ENCODE measurements at places on chromosomes 1 and 21.

DNA sequence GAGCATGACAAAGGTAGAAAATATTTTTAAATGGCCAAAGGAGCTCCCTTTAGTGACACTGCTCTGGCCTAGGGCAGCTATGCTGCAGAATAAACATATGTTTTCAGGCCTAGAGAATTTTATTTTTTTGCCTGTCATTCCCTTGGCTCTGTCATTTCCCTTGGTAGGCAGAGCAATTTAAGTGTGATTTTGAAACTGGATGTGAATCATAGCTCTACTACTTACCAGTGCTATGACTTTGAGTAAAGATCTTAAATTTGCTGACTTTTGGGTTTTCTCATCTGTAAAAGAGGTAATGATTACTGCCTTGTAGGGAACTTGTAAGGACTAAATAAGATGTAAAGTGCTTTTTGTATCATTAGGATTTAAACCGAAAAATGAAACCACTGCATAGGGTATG lies 189.0 kb upstream of the ZRANB2 start:
- DNase-seq, result no peak

DNA sequence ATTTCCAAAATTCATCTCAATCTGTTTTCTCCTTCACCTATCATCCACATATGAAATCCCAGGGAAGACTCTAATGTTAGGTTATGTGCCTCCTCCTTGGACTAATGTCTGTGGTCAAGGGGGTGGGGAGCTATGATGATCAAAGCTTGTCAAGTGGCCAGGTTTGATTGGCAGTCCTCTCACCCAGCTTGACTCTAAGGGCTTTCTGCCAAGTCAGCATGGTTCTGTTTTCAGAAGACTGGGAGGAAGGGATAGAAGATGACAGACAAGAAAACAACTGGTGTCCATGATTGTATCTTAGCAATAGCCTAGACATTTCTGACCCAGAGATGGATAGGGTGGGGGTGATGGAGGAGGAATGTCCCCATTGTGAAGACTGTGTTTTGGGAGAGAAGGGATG lies 9.1 kb upstream of the THEM5 start:
- DNase-seq, result no peak

- no peak for DNase-seq
Observed at GRCh38 chr1:10967090-10967489, 45.4 kb upstream of the TARDBP start.

GRCh38 chr1:28871631-28872401 lies 42.6 kb upstream of the EPB41 start:
- DNase-seq, result no peak

GRCh38 chr1:46448109-46448911 lies 41.3 kb upstream of the DMBX1 start:
- no peak for DNase-seq

GRCh38 chr1:24124980-24125379 lies 13.0 kb upstream of the MYOM3 start:
- DNase-seq, result no peak

- no peak for DNase-seq
Observed at GRCh38 chr1:73755649-73756048, 442.3 kb downstream of the LRRIQ3 start.

DNA sequence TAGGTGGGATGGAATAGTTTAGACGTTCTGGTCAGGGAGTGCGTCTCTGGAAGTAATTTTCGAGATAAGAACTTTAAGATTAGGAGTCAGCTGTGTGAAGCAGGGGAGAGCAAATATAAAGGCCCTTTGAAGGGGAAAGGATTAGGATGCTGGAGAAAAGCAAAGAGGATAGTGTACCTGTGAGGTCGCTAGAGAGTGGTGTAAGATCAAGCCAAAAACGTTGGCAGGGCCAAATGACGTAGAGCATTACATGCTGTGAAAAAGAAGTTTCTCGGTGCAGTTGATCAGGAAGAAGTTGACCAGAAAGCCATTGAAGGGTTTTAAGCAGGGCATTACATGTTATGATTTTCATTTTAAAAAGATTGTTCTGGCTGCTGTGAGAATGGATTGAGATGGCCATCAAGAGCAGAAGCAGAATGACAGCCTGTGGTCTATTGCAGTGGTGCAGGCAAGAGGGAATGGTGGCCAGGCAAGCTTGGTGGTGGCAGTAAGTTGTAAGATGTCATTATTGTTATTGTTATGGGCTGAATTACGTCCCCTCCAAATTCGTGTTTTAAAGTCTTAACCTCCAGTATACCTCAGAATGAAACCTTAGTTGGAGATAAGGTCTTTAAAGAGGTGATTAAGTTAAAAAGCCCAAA lies 113.6 kb upstream of the KIF26B start:
- DNase-seq, result no peak

GRCh38 chr1:159079525-159079924 lies 3.0 kb upstream of the AIM2 start:
- no peak for DNase-seq

DNA sequence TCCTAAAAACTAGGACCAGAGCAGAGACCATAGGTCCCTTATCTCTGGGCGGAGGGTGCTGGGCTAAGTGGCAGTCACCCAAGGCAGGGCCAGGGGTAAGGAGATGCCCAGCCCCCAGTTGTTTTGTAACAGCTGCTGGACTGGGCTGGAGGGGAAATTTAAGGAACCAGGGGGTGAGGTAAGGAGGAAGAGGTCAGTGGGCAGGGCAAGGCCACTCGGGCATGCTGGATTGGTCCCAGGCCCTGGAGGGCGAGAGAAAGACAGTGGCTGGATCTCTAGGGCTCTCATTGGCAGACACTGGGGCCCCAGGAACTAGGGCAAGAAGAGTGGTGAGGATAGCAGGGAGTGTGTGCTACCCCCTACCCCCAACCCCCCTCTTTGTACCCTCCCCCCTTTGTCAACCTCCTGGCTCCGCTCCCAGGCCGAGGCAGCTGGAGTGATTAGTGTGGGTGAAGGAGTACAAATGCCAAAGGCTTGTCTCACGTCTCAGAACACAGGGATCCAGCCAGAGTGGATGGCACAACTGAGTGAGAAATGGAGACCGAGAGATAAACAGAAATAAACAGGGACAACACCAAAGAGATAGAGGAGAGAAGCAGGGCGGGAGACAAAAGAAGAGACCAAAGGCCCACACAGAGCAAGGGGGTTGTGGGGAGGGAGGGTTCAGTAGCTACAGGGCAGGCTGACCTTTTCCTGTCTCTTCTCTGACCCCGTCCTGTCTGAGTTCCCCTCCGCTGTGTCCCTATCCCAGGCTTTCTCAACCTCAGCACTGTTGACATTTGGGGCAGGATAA lies 20.5 kb upstream of the THRAP3 start:
- DNase-seq, result no peak

- DNase-seq, result no peak
Observed at GRCh38 chr1:234963180-234963903, 165.3 kb downstream of the TOMM20 start.

GRCh38 chr1:152965853-152966252 lies 4.6 kb upstream of the SPRR4 start:
- no peak for DNase-seq

DNA sequence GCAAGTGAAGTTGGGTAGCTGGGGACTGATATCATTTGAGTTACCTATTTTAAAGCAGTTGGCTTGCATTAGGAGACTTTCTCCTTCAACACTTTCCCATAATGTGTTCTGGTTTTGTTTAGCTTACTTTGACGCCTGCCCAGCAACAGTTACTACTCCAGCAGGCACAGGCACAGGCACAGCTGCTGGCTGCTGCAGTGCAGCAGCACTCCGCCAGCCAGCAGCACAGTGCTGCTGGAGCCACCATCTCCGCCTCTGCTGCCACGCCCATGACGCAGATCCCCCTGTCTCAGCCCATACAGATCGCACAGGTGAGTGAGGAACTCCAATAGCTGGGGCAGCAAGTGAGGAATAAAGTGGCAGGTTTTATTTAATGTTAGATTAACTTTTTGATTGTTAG lies 144.3 kb downstream of the CD247 start:
- DNase-seq, result no peak

GRCh38 chr1:212207118-212207517 lies 78.1 kb upstream of the PPP2R5A start:
- no peak for DNase-seq

DNA sequence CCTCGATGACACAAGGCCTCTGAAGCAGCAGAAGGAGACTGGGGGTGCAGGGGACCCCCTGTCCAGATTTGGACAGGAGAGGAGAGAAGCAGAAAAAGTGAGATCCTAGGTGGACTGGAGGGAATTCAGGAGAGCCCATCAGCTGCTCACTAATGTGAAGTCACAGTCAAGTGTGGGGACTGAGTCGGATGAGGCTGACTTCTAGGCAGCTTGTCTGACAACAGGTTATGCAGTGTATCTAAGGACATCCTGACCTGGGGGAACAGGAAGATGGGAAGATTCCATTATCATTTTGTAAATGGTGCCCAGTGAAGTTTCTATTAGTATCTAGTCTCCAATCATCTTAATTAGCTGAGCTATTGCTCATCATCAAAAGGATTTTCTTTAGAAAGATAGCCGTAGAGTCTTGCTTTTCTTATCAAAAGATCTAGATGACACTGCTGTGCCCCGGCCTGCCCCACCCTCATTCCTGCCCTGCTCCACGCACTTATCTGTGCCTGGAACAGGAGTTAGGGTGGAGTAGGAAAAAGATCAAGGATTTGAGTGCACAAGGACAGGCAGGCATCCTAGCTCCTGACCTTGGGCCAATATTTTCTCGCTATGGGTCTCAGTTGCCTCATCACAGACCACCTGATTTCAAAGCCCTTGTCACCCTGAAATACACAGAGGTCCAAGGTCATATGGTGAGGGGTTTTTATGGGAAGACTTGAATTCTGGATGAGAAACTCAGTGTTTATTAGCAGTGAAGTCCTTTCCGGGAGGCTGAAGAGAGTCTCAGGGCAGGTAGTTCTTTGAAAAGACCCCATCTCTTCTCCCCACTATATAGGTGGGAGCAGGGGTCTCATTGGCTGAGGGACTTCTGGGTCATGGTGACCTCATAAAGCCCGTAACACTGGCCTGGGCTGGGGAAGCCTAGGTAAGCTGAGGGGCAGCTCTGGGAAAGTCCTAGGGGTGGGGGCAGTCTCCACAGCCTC lies at the start of gene MROH7:
TSS of gene MROH7 (plus strand) at position 924 of the 974 bp plus-strand sequence. CDS start 11,141 bp downstream, outside the sequence.
- DNase-seq, result no peak

- peak; percentile 27 for DNase-seq
Observed at GRCh38 chr1:31714442-31715086, 10.7 kb upstream of the COL16A1 start.

DNA sequence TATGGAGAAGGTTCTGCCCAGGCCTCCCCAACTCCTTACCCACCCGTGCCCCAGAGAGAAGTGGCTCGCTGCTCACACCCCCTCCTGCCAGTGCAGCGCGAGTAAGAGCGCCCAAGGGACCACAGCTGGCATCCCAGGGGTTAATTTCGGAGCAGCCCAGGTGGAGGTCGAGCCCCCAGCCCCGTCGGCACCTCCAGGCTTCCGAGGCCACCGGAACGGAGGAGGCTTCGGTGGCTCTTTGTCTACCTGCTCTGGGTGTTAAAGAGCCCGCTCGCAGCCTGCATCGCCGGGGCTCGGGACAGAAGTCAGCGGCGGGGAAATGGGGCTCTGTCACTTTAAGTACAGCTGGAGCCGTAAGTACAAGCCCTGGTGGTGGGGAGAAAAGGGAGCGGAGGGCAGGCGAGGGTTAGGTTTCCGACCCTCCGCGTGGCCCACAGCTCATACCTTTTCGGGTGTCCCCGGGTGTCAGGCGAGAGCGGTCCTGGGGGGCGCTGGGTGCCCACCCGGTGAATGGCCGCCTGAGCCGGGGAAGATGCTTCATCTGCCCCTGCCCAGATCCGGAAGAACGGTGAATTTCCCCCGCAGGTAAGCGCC lies 89.4 kb upstream of the IPO9 start:
- peak; percentile 68 for DNase-seq

GRCh38 chr1:156533568-156534220 lies 33.1 kb upstream of the MEF2D start:
- no peak for DNase-seq

GRCh38 chr1:46812996-46813857 lies 14.4 kb downstream of the CYP4B1 start:
- DNase-seq, result no peak

- no peak for DNase-seq
Observed at GRCh38 chr1:227185291-227185690, 133.0 kb downstream of the CDC42BPA start.

DNA sequence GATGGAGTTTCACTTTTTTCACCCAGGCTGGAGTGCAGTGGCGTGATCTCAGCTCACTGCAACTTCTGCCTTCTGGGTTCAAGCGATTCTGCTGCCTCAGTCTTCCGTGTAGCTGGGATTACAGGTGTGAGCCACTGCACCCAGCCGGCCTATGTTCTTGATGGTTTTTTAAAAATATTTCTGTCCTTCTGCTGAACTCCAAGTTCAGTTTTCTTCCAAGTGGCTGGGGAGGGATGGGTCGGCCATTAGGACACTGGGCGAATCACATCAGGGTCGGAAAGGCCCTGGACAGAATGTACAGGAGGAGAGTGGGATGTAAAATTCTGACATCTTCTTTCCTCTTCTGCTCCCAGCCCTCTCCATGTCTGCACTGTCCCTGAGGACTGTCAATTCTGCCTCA lies 289.6 kb downstream of the PTPRU start:
- DNase-seq, result no peak

DNA sequence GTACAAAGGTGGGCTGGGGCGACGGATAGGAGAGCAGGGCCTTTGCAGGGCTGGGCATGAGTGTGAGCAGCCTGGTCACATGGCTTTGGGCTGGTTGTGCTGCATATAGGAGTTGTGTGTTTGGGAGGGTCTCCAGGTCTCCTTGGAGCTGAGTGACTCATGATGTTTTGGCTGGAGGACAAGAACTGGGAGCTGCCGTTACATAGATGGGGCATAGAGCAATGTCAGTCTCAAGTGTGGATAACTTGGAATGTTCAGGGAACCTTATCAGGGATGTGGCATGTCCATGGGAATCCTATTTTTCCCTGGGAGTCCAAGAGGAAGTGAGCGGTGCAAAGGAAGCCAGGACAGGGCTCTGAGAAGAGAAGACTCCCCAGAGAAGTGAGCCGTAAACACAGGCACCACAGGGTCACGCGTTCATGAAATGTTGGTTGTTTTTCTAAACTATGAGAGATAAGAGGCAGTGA lies 136.4 kb upstream of the KCNE2 start:
- DNase-seq, result no peak

- DNase-seq, result no peak
Observed at GRCh38 chr1:80245813-80246212, 1239.3 kb upstream of the ADGRL4 start.
